Thoracic aorta (tissue), 2 donors: ENCODE measurements at places on chromosomes 4 and X.

DNA sequence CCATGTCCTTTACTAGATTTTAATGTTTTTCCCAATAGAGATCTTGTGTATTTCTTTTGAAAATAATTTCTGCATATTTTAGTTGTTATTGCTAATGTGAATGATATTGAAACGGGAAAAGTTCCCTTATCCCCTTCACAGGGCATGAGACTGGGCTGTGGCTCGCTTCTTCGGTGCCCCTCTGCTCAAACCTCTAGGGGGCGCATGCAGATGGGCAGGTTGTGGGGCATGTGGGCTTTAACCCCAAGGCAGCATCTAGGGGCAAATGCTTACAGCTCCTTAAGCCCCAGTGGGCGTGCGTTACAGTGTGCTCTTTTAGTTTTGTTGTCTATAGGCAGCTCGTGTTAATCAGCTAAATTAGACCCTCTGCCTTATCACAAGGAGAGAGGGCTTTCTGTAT, 194.7 kb downstream of the OPHN1 start:
- no peak for DNase-seq

- DNase-seq, result no peak
Measured at GRCh38 chr4:57320217-57320616, 210.0 kb upstream of the IGFBP7 start.

GRCh38 chr4:140725556-140725955, 30.6 kb downstream of the TBC1D9 start:
- no peak for DNase-seq

- DNase-seq, result no peak
Measured at GRCh38 chr4:53614591-53614990, 23.3 kb upstream of the LNX1 start.

- no peak for DNase-seq
Measured at GRCh38 chr4:95939141-95939540, 99.2 kb downstream of the PDHA2 start.

- DNase-seq, result no peak
Measured at GRCh38 chr4:48620093-48620492, 130.0 kb downstream of the ZAR1 start.

- DNase-seq, result peak; percentile 69
Measured at GRCh38 chr4:185203486-185204237, at the start of gene CFAP97. TSS of gene CFAP97 (minus strand) at chr4:185204000. CDS start at chr4:185191196, 12,804 bp downstream.

GRCh38 chr4:17805580-17806155, 4.9 kb downstream of the DCAF16 start:
- DNase-seq, result no peak

DNA sequence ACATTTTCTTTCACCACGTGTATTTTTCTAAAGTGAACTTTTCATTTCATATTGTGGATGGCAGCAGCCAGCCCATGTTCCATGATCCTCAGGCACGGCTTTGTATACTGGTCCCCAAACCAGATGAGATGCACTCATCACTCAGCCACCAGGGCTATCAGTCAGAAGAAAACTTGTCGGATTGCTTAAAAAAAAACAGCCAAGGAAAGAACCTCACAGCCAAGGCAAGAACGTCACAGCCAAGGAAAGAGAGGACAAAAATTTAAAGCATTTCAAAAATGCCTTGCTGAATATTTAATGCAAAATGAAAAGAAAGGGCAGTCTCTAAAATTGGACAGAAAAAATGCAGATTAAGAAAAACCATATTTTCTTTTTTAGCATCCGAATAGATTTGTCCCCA, 333.3 kb downstream of the PDGFC start:
- no peak for DNase-seq

DNA sequence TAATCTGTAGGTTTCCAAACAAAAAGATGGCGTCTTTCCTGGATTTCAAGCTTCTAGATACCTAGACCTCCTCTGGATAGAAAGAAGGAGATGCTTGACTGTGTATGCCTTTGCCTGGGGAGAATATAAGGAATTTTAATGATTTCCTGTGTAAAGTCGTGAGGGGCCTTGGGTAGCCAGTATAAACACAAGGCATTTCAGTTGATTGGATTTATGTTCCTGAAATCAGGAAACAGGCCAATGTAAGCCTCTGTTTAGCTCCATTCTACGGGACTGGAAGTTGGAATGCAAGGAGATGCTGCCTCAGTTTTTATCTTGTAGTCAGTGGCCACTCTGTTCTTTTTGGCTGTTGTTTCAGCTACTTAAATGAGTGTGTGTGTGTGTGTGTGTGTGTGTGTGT, 137.2 kb downstream of the GUCY2F start:
- no peak for DNase-seq

GRCh38 chrX:40145001-40145922, 47.5 kb upstream of the BCOR start:
- no peak for DNase-seq

- DNase-seq, result no peak
Measured at GRCh38 chr4:37651781-37652377, 34.3 kb downstream of the RELL1 start.

GRCh38 chrX:44474410-44474809, 68.2 kb downstream of the FUNDC1 start:
- no peak for DNase-seq

- no peak for DNase-seq
Measured at GRCh38 chr4:86521373-86521969, 72.6 kb upstream of the PTPN13 start.

DNA sequence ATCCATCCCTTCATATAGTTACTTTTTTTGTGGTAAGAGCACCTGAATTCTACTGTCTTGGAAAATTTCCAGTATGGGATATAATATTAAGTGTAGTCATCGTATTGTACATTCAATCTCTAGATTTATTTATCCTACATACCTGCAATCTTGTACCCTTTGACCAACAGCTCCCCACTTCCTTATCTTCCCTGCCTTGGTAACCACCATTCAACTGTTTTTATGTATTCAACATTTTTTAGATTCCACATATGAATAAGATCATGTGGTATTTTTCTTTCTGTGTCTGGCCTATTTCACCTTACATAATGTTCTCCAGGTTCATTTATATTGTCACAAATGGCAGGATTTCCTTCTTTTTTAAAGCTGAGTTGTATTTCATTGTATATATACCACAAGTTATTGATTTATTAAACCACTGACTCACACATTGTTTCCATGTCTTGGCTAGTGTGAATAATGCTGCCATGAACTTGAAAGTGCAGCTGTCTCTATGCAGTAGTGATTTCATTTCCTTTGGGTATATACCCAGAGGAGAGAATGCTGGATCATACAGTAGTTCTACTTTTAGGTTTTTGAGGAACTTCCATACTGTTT, 572.5 kb downstream of the MAGEB5 start:
- DNase-seq, result no peak

GRCh38 chr4:145567516-145567915, 51.7 kb upstream of the MMAA start:
- DNase-seq, result no peak

DNA sequence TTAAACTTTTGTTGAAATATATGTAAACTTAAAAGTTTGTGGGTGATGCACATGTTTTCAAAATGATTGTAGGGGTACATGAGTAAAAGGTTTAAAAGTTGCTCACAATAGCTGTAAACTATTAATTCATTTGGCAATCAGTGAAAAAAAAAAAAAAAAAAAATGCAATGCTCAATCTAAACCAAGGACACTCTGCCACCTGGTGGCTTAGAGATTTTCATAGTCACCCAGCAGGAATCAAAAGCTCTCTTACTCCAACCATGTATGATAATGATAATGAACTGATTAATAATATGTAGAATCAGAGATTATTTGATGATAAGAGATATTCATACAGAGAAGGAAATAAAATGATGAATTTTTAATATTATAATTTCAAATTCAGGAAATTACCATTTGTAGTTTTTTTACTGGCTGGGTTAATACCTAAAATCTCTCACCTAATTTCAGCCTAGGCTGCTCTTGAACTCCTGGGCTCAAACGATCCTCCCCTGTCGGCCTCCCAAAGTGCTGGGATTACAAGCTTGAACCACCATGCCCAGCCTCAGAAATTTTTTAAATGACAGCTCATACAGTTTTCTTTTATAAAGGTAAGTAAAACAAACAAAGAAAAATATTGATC, 46.9 kb upstream of the SLC25A4 start:
- no peak for DNase-seq

- no peak for DNase-seq
Measured at GRCh38 chr4:16896881-16897750, 1.3 kb downstream of the LDB2 start.

DNA sequence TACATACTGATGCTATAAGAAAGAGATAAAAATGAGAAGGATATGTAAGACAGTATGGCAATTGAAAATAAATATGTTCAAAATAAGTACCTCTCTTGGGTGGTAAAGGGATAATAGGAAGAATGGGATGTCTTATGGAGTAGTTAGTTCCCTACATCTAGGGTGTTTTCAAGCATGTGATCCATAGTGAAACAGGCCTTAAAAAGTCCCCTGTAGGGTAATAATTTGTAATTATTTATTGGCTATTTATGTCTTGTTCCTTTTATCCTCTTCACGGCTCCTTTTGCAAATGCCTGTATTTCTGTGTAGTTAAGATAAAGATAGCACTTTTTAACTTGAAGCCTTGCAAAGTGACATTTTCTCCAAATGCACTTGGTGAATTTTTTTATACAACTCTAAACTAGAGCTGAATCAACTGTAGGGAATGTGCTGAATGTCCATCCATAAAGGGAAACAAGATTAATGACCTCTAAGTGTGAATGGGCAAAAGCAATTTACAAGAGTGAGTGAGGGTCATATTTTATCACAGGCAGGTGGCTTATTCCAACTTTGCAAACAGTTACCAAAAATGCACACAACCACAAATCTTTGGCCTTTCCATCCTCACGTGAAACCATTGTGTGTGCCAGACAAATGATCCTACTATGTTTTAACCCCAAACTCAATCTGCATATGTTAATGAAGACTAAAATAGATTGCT, 299.0 kb downstream of the KCNIP4 start:
- no peak for DNase-seq

GRCh38 chrX:134013524-134013923, 28.1 kb upstream of the GPC3 start:
- no peak for DNase-seq

GRCh38 chrX:11429538-11430085, 136.4 kb downstream of the AMELX start:
- DNase-seq, result no peak

DNA sequence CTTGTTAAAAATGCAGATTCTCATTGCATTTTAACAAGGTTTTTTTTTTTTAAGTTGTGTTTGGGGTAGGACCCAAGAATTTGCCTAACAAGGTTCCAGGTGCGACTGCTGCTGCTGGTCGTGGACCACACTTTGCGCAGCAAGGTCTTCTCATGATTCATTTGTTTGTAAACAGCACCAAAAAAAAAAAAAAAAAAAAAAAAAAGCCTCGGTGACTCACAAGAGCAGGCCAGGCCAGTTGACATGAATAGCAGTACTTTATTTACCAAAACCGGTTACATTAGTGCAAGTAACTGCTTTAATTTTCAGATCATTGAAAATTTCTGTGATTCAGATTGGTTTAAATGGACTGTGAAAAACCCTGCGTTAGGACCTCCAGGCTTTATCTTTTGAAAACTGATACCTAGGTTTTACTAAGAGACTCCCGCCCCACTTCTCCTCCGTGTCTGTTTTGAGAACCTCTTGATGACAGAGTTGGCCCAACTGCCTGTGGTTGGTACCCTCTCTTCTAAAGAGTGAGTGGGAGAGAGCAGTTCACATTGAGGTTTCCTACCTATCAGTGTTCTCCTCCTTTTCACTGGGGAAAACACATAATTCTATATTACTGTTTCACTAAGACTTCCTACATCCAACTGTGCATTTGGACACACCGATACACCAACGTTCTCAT, 86.2 kb downstream of the PHEX start:
- DNase-seq, result no peak

DNA sequence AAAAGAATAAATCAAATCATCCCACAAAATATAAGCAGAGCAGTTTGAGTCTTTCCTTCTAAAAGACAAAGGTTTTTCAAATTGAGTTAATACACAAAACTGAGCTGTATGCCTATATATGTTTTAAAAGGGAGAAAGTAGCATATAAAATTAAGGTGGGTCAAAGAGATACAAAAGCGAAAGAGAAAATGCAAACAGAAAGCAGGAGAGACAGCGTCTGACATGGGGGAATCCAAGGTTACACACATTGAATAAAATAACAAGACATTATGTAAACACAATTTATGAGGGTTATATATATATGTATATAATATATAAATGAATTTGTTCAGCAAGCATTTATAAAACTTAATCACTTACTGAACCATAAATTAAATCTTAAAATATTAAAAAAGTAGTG, 276.1 kb upstream of the LCORL start:
- DNase-seq, result no peak

GRCh38 chr4:119116925-119117900, 18.4 kb upstream of the MYOZ2 start:
- DNase-seq, result no peak

DNA sequence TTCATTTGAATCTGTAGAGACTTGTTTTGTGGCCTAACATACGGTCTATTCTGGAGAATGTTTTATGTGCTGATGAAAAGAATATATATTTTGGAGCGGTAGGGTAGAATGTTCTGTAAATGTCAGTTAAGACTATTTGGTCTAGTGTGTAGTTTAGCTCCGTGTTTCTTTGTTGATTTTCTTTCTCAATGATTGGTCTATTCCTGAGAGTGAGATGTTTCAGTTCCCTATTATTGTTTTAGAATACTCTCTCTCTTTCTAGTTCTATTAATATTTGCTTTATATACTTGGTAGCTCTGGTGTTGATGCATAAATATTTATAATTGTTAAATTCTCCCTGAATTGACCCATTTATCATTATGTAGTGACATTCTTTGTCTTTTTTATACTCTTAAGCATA, 236.5 kb downstream of the GLUD2 start:
- DNase-seq, result no peak

DNA sequence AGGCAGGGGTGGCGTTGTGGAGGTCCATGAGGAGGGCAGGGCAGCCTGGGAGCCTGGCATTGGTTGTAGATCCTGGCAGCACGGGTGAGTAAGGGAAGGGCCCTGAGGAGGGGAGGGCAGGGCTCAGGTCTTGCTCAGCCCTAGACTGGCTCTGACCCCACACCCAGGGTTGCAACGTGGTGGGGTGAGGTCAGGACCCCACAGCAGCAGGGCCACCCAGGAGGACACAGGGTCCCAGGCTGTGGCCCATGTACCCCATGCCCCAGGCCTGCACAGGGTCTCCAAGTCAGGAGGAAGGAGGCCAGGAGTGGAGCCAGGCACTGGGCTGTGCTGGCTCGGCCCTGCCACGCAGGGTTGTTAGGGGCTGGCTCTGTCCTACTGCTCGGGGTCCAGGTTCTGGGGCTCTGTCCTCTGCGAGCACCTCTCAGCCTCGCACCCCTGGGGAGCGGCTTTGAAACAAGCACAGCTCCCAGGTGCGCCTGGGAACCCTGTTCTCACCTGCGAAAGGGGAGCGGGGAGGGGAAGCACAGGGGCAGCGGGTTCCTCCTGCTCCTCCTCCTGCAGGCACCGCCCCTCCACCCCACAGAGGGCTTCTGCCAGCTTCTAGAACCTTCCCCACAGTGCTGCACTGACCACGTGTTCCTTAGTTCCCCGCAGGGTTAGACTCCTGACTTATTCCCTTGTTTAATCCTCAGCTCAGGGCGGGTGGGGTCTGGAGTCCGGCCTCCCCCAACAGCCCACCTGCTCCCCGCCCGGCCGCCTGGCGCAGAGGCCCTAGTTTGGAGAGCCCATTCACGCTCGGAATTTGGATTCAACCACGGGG, 20.4 kb downstream of the MSANTD1 start:
- no peak for DNase-seq

GRCh38 chr4:27844376-27844775, 983.7 kb downstream of the STIM2 start:
- DNase-seq, result no peak
